ENCODE measurements at places on chromosomes 5 and 9.

DNA sequence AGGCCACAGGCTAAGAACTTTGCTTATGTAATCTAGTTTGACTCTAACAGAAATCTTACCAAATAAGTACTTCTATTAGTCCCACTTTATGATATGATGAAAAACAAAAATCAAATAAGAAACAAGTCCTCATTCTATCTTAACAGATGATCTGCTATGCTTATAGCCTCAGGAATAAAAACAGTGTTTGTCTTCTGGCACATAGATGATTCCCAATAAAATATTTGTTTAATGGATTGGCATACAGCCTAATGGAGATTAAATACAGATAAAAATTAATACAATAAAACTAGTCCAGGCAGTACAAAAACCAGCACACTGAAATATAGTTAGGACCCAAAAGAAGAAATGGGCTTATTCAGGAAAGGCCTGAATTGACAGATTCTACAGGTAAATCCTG is 971.4 kb upstream of the WWC1 start:
- no peak for DNase-seq

GRCh38 chr9:134403682-134404301 is 77.5 kb downstream of the RXRA start:
- no peak for DNase-seq

DNA sequence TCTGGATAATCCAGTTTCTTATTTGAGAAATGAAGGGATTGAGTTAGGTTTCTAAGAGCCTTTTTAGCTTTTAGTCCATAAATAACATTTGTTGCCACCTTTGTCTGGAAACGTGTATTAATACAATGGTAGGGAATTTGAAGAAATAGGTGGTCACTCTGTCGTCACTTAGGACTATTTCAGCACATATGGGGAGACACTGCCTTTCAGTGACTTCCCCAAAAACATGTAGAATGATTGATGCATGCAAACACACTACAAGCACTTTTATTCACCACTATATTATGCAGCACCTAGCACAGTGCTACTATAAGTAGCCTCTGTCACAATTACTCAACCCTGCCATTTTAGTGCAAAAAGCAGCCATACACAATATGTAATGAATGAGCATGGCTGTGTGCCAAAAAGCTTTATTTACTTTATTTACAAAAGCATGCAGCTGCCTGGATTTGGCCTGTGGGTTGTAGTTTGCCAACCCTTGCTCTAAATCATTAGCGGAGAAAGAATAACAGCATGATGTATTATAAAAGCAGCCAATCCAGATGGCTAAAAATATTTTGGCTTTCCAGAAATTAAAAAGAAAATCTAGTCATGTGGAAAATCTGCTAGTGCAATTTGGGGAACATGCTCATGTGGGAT is 154.2 kb upstream of the HMHB1 start:
- DNase-seq = no peak

- no peak for DNase-seq
Measured at GRCh38 chr9:129348890-129349664, 171.0 kb upstream of the IER5L start.

GRCh38 chr5:150500328-150500841 is 7.5 kb upstream of the NDST1 start:
- DNase-seq = no peak

DNA sequence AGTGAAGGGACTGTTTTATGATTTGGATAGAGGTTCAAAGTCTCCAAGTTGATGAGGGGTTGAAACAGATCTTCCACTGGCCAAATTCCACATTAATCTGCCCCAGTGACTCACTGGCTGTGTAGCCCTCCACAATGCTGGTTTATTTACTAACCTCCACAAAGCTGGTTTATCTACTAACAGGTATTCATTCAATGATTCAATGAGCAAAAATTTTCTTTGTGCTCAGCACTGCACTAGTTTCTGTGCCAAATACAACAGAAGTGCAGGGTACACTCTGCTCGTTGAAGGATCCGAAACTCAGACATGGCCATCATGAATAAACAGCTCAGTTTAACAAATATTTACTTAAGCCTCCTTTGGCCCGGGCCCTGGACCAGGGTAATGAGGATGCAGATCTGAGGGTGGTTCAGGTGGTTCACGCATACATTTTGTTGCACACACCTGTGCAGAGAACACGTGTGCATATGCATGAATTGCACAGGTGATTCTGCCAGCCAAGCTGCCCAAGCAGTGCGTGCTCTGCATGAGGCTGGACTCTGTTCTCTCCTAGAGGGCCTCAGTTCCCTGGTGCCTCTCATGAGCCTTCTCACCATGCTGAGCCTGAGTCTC is 71.0 kb downstream of the SH3PXD2B start:
- no peak for DNase-seq
